Right forelimb (tissue), 1 donor: ENCODE measurements at places on chromosomes 3 and 15.

- no peak for DNase-seq
Measured at GRCh38 chr15:58448906-58449305, 17.1 kb downstream of the LIPC start.

DNA sequence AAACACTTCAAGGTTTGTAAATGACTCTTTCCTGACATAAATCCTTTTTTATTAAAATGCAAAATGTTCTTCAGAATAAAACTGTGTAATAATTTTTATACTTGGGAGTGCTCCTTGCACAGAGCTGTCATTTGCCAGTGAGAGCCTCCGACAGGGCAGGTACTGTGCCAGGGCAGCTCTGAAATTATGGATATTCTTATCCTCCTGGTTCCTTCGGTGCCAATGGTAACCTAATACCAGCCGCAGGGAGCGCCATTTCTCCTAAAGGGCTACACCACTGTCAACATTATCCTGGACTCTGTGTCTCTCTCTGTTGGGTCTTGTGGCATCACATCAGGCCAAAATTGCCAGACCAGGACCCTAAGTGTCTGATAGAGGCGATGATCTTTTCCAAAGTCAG is 33.0 kb downstream of the CHDH start:
- DNase-seq, result peak; percentile 26

DNA sequence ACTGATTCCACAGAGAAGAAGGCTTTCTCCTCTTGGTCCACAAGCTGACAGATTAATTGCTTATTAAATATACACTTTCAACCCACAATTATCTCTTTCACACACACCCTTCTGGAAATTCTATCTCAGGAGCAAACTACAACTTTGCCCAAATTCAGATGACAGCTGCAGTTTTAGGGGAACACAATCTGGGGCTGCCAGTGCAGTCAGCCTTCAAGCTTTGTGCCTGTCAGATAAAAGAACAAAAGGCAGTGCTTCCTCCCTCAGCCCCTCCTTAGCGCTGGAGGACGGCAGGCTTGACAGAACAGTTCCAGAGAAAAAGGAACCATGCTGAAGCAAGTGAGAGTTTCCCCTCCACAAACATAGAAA is 99.6 kb downstream of the TMCC1 start:
- no peak for DNase-seq

DNA sequence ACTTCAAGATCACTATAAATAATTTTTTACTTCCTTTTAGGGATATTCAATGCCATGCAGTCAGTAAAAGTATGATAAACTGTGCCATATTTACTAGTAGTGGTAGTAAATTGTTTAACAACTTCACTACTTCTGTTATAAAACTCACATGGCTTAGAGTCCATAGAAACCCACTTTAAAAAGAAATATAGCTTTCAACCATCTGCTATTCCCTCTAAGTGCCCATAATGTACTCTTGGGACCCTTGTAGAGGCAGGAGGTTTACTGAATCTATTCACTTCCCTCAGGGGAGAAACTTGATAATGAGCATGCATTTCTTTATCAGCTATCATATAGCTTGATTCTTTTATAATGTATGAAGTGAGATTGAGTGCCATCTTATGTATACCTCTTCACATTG is 1448.4 kb upstream of the ALCAM start:
- DNase-seq, result no peak

GRCh38 chr3:21913791-21914190 is 162.8 kb upstream of the ZNF385D start:
- no peak for DNase-seq

DNA sequence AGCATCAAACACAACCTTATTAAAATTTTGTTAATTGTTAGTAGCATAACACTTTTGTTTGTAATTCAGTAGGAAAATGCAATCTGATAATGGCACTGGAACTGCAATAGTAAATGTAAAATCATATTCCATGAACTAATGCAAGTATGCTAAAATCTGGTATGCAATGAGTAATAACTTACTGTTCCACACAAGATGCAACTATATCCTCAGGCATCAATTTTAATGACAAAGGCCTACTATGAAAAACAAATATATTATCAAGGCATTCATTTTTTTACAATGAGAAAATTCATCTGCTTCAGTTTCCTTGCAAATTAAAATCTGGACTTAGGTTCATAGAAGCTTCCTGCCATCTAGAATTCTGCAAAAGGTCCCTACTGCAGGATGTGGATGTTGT is 1.4 kb upstream of the NSMCE3 start:
- DNase-seq, result no peak

GRCh38 chr15:61182946-61183345 is 46.2 kb downstream of the RORA start:
- DNase-seq, result no peak

- no peak for DNase-seq
Measured at GRCh38 chr3:99877031-99877579, 59.4 kb downstream of the CMSS1 start.
